Right renal cortex interstitium (tissue), 3 donors: ENCODE measurements at places on chromosomes 6 and 20.

DNA sequence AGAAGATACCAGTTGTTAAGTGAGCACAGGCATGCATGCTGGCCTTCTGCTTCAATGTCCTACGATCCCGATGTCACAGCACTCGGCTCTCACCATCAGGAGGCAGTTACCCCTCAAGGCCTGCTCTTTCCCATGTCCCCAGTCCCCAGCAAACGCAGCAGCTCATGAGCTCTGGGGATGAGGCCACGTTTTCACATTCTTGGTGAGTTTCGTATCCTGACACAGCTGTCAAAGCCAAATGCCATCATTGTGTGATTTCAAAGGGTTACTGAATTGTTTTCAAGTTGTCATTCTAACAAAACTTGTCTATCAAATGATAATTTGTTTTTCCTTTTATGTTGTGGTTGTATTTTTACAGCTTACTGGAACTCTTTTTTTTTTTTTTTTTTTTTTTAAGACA lies 226.9 kb upstream of the KCNG1 start:
- DNase-seq: no peak

DNA sequence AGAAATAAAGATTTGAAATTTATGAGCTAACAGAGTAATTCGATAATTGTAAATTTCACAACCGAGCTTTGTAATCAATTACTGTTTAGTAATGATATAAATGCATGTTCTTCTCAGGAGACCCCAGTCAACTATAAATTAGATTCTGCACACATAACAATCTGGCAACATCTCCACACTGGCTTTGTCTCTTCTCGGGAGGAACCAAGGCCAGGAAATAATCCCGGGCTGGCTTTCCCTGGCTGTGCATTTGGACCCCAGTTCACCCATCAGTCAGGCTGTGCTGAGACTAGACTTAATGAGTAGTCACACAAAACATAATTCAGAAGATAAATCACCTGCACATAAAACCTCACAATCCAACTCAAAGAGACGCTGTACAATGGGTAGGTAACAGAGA lies 65.5 kb downstream of the PTPRT start:
- DNase-seq: no peak

DNA sequence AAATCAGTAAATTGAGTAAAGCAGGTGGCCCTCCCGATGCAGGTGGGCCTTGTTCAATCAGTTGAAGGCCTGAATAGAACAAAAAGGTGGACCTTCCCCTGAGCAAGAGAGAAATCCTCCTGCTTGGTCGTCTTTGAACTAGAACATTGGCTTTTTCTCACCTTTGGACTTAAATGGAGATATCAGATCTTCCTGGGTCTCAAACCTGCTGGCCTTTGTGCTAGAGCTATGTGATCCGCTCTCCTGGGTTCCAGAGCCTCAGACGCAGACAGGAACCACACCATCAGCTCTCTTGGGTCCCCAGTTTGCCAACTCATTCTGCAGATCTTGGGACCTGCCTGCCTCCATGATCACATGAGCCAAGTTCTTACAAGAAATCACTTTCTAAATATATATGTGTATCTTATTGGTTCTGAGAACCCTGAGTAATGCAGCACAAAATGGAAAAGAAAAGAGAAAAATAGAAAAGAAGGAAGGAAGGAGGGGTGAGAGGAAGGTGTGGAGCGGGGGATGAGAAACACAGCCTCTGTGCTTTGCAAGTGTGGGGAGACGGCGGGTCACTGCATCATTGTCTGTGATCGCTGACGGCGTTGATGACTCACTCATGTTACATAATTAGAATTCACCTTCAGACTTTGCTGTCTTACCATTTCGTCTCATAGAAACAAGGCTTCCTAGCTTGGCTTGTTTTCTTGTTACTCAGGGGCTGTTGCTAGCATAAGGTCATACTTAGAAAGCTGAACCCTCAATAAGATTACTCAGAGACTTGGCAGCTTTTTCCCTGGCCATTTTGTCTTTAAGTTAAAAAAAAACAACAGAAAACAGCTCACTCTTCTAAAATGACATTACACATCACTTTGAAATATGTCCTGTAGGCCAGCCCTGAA lies 85.7 kb upstream of the NEDD9 start:
- no peak for DNase-seq

DNA sequence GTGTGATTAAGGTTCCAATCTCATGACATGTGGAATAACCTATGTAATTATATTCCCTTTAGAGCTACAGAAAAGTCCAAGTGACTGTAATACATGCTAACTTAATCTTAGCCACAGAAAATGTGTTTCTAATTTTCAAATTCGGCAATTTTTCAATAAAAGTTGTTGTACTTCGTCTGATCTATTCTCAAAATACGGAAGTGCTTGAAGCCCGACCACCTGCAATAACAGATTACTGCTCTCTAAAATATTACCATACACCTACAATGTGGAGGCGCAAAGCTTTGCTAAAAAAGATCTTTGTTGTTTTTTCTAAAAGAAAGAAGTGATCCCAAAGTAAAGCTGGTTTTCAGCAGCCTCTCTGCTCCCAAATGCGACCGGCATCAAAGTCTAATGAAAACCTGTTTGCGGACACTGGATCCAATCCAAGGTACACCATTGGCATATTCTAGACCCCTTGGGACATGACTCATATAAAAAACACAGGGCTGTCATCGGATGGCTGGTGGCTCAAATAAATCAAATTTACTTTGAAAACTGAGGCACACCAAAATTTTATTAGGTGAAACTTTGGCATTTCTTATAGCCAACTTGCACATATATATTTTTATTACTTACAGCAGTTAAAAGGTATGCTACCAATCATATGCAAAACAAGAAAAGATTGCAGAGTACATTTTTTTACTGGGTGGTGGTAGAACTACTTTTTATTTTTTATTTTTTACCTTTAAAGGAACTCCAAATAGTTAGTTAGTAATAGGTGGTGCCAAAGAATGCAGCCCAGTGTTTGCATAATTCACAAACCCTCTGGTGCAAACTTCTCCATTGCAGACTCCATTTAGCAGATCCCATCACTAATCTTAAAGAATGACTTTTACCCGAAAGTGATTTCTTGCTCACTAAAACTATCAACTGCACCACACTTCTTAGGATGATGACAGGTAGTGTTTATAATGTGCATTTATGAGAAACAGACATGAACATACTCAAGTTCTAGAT lies 118.7 kb upstream of the TBX18 start:
- DNase-seq: no peak
